ENCODE measurements at places on chromosomes 12 and 14.

DNA sequence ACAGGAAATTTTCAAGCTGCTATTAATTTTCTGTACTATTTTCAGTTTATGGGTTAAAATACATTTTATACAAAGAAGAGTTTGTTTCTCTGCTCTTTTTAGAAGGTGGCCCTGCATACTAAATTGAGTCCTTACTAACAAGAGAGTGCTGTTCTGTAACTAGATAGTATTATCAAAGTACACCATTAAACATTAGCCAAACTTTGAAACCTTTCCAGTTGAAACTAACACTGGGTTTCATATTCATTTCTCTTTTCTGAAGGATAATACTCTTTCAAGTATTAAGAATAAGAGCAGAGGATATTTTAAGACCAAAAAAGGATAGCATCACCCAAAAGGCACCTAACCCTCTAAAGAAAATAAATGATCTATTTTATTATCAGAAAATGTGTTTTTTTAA, 47.2 kb downstream of the PEBP1 start:
- no peak for DNase-seq

DNA sequence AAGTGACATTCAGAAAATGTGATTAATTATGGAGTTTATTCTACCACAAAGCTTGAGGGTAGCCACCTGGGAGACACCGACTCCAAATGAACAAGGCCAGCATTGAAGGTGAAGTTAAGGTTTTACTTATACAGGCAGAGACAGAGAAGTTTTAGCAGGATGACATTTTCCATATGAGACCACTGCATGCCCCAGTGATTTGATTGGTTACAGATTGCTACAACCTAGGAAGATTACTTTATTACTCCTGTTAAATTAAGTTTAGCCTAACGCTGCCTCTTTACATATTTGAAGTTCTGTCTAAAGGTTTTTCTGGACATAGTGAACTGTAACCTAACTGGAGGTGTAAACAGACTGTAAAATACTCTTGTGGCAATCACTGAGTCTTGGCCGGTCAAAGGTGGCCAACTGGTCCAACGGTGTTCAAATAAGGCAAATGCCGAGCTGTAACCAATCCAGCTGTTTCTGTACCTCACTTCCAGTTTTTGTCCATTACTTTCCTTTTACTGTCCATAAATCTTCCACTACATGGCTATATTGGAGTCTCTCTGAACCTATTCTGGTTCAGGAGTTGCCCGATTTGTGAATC, 57.2 kb downstream of the RIN3 start:
- no peak for DNase-seq

DNA sequence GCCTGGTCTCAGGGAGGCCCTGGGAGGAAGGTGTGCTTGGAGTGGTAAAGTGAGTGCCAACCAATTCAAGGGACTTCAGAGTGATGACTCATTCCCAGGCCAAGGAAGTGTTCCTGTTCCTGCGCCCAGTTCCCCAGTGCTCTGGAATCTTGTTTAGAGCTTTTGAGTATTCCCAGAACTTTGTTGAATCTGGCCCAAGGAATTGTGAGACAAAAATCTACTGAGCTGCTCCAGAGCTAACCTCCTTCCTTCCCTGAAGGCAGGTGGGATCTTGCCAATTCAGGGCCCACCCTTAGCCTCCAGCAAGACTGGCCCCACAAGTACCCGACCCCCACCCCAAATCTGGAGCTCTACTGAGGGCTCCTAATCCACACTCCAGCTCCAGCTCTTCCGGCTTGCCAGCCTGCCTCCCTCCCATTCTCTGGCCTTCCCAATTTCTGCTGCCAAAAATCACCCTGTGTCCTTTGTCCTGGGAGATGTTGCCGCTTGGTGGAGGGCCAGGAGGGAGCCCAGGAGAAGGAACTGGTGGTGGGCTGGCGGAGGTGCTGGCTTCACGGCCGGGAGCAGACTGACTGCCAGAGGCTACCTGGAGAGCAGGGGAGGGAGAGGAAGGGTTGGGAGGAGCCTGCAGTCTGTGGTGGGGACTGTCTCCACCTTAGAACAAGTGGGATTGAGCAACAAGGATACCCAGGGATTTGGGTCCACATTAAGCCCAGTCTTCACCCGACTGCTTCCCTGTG, 2.0 kb upstream of the ATN1 start:
- peak; percentile 76 for DNase-seq

DNA sequence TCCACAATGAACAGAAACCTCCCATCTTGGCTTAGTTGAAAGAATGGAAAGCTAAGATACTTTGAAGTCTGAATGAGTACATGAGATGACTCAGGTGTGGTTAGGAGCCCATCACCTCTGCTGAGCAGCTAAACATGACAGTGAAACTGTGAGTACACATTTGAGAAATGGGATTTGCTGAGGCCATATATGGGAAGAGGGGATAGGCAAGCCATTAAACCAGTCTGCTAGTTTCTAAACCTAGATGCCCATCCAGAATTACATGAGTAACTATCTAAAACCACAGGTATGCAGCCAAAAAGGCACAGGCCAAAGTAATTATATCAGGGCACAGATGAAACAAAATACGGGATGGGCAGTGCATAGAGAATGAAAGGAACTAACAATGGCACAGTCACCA, 41.2 kb downstream of the NKX2-1 start:
- no peak for DNase-seq

DNA sequence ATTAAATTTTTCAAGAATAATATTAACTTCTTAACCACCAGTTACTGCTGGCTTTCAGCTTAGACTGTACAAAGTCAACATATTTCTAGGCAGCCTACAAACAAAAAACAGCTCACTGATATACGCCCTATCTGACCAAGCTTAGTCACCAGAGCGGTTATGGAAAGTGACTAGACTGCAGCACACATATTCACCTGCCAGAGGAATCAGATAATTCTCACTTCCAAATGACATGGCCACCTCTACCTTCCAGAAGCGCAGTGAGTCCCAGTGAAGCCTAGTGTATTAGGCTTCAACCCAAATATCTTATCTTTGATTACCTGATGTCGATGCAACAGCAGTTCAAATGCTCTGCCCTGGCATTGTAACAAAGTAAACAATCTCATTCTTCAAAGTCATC, 8.5 kb downstream of the STXBP6 start:
- no peak for DNase-seq

DNA sequence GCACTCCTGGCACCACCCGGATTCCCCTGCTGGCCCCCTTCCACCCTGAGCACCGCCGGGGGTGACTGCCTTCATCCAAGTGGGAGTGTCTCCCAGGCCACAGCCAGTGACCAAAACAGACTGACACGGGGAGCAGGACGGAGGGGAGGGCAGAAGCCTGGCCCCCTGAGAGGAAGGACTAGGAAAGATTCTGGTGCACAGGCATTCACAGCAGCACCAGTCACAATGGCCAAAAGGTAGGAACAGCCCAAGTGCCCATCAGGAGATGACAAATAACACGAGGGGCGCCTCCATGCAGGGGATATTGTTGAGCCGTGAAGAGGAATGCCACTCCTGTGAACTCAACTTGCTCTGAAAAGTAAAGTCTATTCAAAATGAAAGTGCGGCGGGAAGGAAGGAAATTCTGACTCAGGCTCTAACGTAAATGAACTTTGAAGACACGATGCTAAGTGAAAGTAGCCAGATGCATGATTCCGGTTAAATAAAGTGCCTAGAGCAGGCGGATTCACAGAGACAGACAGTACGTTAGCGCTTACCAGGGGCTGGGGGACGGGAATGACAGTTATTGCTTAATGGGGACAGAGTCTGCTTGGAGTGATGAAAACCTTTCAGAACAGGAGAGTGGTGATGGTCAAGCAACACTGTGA, 146.1 kb upstream of the NCOR2 start:
- DNase-seq: no peak

DNA sequence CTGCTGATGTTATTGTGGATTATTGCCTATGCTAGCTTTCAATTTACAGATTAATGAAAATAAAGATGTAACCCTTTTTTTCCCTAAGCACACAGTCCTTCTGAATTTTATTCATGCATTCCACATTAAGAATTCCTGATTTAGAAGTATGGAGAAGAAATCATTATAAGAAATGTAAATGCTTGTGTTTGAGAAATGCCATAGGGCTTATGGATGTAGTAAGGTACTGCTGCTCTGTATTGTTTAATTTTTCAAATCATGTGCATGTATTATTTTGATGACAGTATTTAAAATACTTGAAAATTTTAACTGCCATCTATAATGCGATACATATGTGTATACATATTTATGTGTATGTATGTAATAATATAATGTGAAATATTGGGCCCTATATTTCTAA, 167.1 kb upstream of the SOX5 start:
- DNase-seq: no peak

DNA sequence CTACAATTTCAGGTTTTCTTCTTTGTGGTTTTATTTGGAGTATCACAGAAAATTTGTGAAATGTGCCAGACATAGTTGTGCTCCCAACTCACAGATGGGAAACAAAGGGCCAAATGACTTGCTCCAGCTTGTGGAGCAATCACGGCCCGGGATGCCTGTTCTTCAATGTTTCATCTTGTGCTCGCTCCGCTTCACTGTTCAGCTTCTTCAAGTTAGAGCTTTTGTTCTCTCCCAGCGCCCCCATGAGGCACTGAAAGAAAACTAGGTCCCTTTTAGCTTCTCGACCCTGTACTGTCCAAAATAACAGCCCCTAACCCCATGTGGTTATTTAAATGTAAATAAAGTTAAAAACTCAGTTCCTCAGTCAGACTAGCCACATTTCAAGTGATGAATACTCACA, 187.9 kb upstream of the STXBP6 start:
- peak; percentile 12 for DNase-seq

DNA sequence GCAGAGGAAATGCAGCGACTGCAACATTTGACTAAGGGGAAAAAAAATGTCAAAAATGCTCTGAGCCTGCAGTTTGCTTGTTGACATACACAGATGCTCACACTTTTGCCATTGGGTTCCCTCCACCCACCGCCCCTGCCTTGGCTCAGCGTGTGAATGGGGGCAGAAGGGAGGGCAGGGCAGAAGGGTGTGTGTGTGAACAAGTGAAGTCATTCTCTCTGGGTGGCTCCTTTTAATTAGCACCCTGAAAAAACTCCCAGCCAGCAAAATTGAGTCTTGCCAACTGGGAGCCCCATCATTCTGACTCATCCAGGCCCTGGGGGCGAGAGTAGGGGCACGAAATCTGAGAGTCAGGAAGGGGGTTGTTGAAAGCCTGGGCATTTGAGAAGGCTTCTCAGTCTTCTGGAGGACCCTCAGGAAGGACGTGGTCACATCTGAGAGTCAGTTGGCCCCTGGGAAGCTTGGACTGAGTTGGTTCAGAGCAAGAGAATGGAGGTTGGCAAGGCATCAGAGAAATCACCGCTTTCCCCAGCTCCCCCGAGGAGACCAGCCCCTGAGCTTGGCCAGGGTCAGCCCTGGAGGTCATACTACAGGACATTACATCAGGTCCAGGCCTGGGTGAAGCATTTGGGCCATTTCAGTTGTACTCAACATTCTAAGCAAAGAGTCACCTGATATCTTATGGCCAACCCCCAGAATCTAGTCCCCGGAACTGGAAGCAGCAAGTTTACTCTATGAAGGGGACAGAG, 22.7 kb upstream of the KRT78 start:
- peak; percentile 79 for DNase-seq

GRCh38 chr12:95673576-95673975, 117.0 kb downstream of the NTN4 start:
- no peak for DNase-seq

DNA sequence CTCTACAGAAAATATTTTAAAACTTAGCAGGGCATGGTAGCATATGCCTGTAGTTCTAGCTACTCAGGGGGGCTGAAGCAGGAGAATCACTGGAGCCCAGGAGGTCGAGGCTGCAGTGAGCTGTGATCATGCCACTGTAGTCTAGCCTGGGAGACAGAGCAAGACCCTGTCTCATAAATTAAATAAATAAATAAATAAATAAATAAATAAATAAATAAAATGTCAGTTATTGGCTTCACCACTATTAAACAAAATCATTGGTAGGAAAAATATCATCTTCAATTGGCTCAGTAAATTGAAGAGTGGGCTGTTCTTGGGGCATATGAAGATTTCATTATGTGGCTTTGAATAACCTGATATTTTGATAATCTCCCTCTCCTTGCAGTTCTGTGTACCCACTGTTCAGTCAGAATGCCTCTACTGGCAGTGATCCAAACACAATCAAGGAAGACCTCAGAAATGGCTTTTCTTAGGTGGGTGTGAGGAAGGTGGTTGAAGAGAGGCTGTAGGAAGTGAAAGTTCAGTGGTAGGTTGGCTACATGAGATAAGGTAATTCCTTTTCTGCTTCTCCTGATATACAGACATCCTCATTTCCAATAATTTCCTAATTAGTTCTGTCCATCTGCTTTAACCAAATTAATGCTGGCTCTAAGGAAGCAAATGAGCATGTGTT, 175.8 kb downstream of the MSRB3 start:
- no peak for DNase-seq

DNA sequence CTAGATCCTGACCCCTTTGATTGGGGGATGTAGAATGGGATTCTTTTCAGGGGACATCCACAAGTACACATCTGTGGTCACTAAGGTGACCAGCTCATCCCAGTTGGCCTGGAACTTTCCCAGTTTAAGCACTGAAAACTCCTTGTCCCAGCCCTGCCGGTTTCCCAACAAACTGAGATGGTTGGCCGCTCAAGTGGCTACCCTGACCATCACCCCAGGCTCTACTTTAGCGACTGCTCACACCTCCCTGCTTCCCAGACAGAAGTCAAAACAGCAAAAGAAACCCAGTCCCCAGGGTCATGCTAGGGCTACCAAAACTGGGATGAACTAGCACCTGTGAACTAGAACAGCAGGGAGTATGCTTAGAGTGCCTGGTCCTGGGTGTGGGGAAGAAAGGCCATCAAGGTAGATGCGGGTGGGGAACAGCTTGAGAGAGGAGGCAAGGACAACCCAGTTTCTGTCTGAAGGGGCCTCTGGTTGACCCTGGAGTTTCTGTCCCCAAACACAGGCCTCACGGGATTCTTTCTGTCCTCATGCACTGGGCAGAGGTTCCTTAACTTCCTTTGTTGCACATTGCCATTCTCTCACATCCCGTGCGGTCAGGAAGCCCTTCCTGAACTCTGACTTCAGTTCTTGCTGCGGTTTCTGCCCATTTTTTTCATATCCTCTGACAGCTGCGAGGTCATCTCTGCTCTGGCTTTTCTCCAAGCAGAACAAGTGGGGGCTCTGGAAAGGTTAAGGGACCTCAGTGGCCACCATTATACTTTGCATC, 1.6 kb downstream of the LTB4R start:
- no peak for DNase-seq

Measured in GM03348 (cell line).